Nephron progenitor cell (in vitro differentiated cells): ENCODE measurements at places on chromosomes 1 and 21.

- peak; percentile 8 for DNase-seq
These were observed 112.2 kb downstream of the NR5A2 start for GRCh38 chr1:200139661-200140250.

- no peak for DNase-seq
These were observed 1.1 kb upstream of the ADIPOR1 start for GRCh38 chr1:202959276-202959620.

GRCh38 chr21:38965910-38966504 is 160.3 kb downstream of the ETS2 start:
- DNase-seq, result peak; percentile 30

- DNase-seq, result no peak
These were observed 50.0 kb upstream of the COL18A1 start for GRCh38 chr21:45354970-45355369.

DNA sequence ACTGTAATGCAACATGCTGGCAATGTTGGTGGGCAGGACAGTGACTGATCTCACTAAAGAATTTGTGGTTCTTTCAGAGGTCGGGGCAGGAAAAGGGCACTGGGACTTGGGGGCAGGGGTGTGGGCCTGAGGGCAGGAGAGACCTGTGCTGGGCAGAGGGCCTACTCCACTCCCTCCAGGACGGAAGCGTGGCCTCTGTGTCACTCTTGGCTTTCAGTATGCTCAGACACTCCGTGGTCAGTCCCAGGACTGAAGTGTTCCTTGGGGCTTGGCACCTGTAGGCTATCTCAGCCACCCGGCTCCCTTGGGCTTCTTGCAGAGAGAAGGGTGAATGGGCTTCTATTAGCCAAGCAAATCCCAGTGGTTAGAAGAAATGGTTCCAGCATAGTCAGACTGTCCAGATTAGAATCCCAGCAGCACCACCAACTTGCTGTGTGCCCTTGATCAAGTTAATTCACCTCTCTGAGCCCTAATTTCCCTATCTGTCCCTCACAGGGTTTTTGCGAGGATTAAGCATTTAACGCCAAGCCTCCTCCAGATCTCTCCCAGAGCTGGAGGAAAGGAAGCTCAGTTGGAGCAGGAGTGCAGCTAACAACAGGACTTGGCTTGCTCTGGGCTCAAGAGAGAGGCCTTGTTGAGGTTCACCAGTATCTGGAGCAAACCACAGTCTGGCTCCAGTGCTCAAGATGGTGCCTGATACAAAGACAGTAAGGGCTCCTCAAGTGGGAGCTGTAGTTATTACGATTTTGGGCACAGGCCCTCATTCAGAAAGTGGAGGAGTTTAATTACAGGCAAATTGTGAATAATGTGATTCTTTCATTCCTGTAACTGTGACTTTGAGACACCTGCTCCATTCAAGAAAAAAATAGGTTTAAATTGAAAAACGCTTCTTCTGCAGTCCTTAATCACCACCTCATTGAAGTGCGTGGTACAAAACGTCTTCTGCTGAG is 57.7 kb upstream of the LRP8 start:
- no peak for DNase-seq

DNA sequence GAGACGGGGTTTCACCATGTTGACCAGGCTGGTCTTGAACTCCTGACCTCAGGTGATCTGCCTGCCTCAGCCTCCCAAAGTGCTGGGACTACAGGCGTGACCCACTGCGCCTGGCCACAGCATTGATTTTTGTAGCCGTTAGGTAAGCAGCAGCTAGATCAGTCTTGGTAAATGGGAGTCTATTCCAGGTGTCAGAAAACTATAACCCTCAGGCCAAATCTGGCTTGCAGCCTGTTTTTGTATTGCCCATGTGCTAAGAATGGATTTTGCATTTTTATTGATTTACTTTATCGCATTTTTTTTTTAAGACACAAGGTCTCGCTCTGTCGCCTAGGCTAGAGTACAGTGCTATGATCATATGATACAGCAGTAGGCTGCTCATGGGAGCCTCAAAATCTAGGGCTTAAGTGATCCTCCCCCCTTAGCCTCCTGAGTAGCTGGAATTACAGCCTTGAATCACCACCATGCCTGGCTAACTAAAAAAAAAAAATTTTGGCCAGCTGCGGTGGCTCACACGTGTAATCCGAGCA is 16.6 kb upstream of the SRSF10 start:
- no peak for DNase-seq

DNA sequence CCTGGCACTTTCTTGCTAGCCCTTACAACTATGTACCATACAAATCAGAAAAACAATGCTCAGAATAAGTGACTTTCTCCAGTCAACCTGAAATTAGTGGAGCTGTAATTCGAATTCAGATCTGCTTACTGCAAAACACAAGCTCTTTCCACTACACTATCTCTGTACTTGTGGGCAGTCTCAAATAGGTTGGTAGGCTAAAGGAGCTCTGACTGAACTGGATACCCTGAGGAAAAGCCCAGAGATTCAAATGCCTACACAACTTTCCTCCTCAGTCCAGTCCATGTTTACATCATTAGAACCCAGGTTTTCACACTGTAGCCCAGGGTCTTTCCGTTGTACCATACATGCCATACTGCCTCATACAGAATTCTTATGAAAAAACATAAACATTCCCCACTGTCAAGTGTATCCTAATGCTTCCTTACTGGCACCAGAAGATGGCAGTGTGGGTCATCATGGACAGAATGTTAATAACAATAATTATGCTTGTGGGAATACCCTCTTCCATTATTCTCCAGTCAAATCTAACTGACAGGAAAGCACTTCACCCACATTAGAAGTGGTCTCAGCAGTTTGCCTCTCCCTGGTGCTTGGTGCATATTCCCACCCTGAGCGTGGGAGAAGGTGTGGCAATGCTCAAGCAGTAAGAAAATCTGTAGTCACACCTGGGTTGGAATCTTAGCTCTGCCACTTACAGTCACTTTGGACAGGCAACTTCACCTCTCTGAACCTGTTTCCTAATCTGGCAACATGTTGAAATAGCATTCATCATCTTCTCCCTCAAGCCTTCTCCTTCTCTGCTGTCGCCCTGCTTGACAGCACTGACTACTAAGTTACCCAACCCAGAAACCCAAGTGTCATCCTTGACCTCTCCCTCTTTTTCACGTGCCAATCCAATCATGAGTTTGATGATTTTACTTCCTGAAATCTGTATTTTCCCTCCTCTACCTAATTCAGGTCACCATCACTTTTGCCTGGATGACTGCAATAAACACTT is 14.4 kb upstream of the ZFYVE9 start:
- peak; percentile 7 for DNase-seq

DNA sequence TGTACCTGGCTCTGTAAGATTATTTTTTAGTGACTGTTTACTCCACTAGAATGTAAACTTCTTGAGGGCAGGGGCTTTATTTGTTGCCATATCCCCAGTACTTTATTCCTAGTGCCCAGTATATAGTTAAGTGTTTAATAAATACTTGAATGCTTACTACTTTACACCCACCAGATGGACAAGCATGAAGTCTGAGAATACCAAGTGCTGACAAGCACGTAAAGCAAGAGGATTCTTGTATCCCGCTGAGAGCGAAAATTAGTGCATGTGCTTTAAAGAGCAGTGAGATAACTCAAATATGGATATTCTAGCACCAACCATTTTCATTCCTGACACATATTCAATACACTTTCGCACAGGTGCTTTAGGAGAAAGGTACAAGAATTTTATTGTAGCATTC is 1.5 kb upstream of the SCCPDH start:
- no peak for DNase-seq

GRCh38 chr1:212621949-212622305 is 13.4 kb downstream of the ATF3 start:
- DNase-seq, result no peak

GRCh38 chr1:221503268-221503667 is 238.6 kb downstream of the DUSP10 start:
- no peak for DNase-seq

DNA sequence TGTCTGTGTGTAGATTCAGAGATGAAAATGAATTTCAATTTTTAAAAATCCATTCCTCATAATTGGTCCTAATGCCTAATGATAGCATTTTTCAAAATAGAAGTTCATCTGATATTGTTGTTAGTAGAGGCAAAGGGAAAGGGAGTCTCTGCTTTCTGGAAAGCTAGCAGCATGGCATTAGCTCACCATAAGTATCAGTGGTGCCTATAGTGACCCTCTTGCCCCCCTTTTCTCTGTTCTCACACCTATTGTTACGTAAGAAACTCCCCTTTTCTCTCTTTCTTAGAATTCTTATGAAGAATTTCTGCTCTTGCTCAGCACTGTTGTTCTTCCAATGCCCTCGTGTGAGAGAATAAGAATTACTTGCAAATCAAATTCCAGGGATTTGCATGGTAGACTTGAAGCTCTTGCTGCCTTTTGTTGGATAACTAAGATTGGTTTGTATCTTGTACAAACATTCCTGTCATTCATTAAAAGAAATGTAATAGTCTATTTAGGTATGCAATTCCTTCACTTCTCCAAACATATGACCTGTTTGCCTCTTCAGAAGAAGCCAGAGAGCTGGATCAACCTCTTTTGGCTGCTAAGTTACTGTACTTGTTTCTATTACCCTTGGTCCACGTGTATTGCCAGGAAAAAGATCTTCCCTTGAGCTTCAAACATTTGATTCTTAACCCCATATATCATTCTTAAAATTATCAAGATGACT is 69.2 kb upstream of the MAGI3 start:
- DNase-seq, result no peak

GRCh38 chr1:13583966-13584791 is 547 bp downstream of the PDPN start:
- DNase-seq, result peak; percentile 68

DNA sequence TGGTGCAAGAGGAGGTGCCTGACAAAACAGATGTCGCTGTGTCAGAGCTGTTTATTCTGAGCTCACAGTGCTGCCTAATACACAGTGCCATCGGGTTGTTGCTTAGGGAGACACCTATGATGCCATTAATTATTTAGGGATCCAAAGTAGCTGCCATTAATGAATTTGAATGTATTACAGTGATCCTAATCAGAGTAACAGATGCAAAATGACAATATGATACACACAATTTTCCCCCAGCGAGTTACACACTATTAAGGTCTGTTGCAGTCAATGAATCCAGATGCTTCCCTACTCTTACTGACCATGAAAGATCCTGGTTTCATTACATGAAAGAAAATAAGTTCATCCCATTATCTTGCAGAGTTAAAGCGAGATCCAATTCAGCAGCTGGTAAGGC is 91.3 kb downstream of the RWDD3 start:
- DNase-seq, result no peak

DNA sequence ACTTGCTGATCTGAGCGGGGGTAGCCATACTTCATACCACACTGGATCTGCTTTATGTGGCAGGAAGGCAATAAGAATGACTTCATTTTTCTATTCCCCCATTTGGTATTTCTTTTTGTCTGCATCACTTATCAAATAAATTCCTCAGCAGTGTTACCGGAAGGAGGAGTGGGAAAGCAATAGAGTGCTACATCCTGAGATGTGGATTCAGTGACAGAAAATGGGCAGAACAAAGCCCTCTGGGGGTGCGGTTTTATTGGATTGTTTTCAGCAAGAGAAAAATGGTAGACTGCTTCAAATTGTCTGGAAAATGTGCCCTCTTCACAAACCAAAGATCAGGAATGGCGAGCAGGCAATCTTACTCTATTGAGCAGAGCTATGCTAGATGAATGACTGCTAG is 751.9 kb upstream of the NEGR1 start:
- no peak for DNase-seq

DNA sequence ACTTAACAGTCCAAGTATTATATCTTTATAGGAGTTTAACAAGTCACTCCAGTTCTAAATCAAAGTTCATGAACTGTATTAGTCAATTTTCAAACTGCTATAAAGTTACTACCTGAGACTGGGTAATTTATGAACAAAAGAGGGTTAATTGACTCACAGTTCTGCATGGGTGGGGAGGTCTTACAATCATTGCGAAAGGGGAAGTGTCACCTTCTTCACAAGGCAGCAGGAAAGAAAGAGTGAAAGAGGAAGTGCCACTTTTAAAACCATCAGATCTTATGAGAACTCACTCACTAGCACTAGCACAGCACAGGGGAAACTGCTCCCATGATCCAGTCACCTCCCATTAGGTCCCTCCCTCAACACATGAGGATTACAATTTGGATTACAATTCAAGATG is 70.0 kb downstream of the CLCA4 start:
- no peak for DNase-seq

DNA sequence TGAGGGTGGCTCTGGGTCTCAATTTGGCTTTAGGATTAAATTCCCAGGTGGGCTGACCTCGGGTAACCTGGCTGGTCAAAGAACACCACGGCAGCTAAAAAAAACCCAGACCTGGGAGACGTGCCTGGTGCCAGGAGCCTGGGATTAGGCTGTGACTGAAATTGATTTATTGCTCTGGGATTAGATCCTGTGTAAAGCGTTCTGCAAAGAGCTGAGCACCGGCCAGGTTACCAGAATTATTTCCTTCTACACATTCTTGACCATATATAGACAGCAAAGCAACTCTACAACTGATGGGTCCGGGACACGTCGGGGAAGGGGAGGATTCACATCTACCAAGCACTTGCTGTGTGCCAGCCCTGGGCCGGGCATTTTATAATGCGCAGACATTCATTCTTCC is 45.2 kb downstream of the TMCO4 start:
- peak; percentile 23 for DNase-seq

GRCh38 chr1:162284206-162284955 is 92.3 kb downstream of the SPATA46 start:
- no peak for DNase-seq

DNA sequence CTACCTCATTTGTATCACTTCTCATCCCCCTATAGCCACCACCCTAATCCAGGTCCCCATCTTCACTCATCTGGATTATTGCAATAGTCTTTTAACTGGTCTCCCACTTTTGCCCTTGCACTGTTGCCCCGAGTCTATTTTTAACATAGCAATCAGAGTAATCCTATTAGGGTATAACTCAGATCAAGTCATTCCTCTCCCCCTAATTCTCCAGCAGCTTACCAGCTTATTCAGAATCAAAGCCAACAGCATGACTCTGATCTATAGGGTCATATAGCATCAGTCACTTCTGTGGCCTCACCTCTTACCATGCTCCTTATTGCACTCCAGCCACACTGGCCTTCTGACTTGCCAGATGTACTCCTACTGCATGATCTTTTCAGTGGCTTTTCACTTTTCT is 140.7 kb downstream of the PAPPA2 start:
- DNase-seq, result no peak
